ENCODE measurements at places on chromosomes 11 and 22. TPM values are rescaled to one million over a fixed set of nuclear protein-coding genes. Genes with fewer than 3 reads are reported as not detected.

The AMPD3 gene
- 13.4 TPM for total RNA-seq

The SLC5A1 gene
- total RNA-seq = 0.04 TPM

The ANKK1 gene
- total RNA-seq = 1.6 TPM

The PRRG4 gene
- total RNA-seq = 7.3 TPM

The TRPT1 gene
- 74.0 TPM for total RNA-seq

The SCGB1A1 gene
- total RNA-seq = not detected

The OR10A3 gene
- total RNA-seq = not detected

The FOSL1 gene
- 141 TPM for total RNA-seq

The HOATZ gene
- total RNA-seq = not detected

The SAA4 gene
- total RNA-seq = not detected

The ATL3 gene
- total RNA-seq = 36.1 TPM

The SUSD2 gene
- total RNA-seq = 0.16 TPM

The FAM83F gene
- 46.1 TPM for total RNA-seq

The SEZ6L gene
- not detected for total RNA-seq

The CTSC gene
- 596 TPM for total RNA-seq

The BIK gene
- 9.9 TPM for total RNA-seq

The MAPK8IP2 gene
- 0.72 TPM for total RNA-seq

The CATSPER1 gene
- total RNA-seq = not detected

The POU2F3 gene
- not detected for total RNA-seq

The APOBEC3F gene
- total RNA-seq = 2.7 TPM

The IGF2 gene
- 1.0 TPM for total RNA-seq

The CLTCL1 gene
- total RNA-seq = 10.4 TPM

The DNAJB7 gene
- not detected for total RNA-seq

The C11orf65 gene
- 0.23 TPM for total RNA-seq

The CEP164 gene
- total RNA-seq = 21.2 TPM

The LDLRAD3 gene
- total RNA-seq = 8.4 TPM

The CABP4 gene
- total RNA-seq = not detected

The HSPB2 gene
- not detected for total RNA-seq

The OTOG gene
- not detected for total RNA-seq

The WEE1 gene
- total RNA-seq = 17.2 TPM

The KCNQ1OT1 gene
- 0.31 TPM for total RNA-seq

The APOL3 gene
- 1.4 TPM for total RNA-seq

The SLC37A2 gene
- total RNA-seq = 35.8 TPM

The CECR2 gene
- total RNA-seq = 0.04 TPM

The MMP13 gene
- total RNA-seq = not detected

The PDGFB gene
- total RNA-seq = 5.7 TPM

The SEC14L2 gene
- 76.5 TPM for total RNA-seq

The KRTAP5-8 gene
- not detected for total RNA-seq

The TBX10 gene
- total RNA-seq = not detected

The LDHAL6A gene
- total RNA-seq = not detected

The ESAM gene
- total RNA-seq = not detected

The GALNT18 gene
- total RNA-seq = 35.5 TPM

The STK33 gene
- total RNA-seq = 1.1 TPM

The CST6 gene
- 0.34 TPM for total RNA-seq

The RFPL2 gene
- total RNA-seq = not detected

The GRIA4 gene
- not detected for total RNA-seq

The NPAS4 gene
- not detected for total RNA-seq

The GGT5 gene
- 0.30 TPM for total RNA-seq
